ENCODE measurements at places on chromosomes 11 and 22. TPM values are rescaled to one million over a fixed set of nuclear protein-coding genes. Genes with fewer than 3 reads are reported as not detected.

DNA sequence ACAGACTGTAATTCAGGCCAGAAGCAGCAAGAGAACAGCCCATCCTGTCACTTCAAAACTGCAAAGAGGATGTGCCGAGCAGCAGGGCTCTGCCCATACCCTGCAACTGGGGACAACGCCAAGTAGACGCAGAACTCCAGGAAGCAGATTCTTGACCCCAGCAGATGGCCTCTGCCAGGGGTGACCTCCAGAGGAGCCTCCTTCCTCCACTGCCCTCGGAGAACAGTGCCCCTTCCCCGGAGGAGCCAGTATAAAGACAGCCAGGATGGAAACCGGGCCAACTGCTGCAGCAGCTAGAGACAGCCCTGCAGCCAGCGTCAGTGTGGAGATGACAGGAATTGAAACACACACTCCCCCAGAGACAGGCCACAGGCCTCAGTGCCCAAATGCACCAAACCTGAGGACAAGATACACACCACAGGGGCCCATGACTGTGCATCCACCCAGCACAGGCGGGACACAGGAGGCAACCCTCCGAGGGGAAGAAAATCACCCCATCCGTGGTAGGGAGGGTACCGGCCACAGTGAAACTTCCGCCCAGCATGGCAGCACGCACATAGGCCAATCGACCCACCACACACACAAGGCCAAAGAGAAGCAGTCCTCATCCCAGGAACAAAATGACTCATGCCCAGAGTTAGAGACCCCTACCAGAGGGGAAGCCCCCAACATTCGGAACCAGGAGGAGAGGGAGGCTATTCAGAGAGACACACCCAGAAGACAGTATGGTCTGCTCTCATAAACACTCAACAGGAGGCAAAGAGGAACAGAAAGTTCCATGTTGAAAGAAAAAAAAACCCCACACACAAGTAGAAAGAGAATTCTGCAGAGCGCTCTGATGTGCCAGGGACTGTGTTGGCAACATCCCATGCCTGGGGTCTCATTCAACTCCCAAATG, 5.6 kb downstream of the AHNAK start:
- peak; percentile 49 for DNase-seq

- DNase-seq: no peak
These were observed 855.4 kb upstream of the CHORDC1 start for GRCh38 chr11:91078221-91078620.

DNA sequence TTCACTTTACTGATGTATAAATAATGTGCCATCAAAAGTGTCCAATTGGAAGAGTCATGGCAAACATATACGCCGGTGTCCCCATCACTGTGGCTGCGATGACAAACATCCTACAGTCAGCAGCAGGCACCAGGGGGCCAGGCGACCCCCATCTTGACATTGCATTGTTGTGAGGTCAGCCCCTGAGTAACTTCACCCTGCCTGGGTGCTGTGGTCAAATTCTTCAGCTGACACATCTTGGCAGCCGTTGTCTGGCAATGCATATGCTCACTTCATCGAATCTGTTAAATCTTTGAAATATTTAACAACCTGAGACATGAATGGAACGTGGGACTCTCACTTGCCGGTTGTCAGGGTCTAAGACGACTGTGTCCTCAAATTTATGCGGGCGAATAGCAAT, 430.9 kb downstream of the BRD1 start:
- no peak for DNase-seq

DNA sequence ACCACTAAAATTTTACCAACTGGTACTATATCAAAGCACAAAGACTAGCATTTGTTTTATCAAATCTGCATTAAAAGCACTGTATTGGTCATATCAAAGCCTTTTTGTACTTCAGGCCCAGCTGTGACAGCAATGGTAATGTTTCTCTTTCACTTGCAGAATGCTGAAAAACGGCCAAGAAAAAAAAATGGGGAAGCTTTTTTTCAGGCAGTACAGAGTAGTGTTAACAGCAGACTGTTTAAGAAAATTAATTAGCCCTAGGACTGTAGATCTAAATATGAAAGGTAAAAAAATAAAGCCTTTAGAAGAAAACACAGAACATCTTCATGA, 33.3 kb downstream of the DENND5A start:
- DNase-seq: no peak

GRCh38 chr22:19527321-19527721, 3.1 kb upstream of the CLDN5 start:
- DNase-seq: no peak

GRCh38 chr22:36293606-36294292, 40.8 kb downstream of the APOL1 start:
- no peak for DNase-seq

GRCh38 chr11:97963528-97964331, 1057.0 kb upstream of the CNTN5 start:
- DNase-seq: no peak

DNA sequence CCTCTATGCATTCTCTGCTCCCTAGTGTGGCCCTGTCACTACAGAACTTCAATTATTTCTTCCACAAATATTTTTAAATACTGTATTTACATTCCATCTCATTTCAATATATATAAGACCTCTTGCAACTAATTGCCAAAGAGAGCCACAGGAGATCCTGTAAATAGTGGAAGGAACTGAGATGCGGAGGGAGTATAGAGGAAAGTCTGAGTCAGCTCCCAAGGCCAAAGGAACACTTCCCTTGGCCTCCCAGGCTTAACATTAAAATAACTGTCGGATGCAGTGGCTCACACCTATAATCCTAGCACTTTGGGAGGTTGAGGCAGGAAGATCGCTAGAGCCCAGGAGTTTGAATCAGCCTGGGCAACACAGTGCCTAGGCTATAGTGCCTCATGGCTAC, 31.2 kb downstream of the RBFOX2 start:
- no peak for DNase-seq

- DNase-seq: no peak
These were observed 61.6 kb downstream of the DYNC2H1 start for GRCh38 chr11:103170865-103171264.

DNA sequence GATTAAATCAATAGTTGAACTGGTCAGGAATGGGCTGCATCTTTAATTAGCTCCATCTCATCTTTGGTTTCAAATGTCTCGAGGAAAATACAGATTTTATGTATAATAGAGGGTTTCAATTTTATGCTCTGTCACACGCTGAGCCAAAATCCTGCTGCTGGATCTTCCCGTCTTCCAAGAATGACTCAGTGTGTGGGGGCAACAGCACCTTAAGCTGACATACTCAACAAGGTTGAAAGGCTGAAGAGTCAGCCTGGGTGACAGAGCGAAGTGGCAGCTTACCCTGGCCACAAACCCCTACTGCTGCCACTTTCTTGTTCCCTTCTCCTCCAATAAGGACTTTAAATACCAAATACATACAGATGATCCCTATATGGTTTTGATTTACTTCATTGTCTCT, 9.0 kb upstream of the PCF11 start:
- no peak for DNase-seq

GRCh38 chr11:75966537-75967287, 151.7 kb downstream of the UVRAG start:
- DNase-seq: no peak

- no peak for DNase-seq
These were observed 34.1 kb downstream of the LINC01488 start for GRCh38 chr11:69515271-69516245.

GRCh38 chr22:46641811-46642266, 21.7 kb downstream of the GRAMD4 start:
- no peak for DNase-seq

DNA sequence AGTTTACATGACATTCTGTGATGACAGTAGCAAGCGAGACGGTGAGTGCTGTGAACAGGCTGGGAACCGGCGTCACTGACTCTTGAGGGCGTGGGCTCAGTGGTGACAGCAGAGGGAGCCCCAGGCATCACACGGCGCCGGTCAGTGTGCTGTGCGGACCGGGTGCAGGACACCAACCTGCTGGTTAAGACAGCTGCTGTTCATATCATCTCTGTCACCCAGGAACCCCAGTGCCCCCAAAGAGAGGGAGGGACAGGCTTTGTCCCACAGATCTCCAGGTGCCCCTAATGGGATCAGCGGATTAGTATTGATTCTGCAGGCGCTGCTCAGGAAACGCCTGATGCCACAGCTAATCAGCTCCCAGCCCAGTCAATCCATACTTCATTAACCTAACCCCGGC, 18.4 kb downstream of the B3GAT1 start:
- peak; percentile 11 for DNase-seq

DNA sequence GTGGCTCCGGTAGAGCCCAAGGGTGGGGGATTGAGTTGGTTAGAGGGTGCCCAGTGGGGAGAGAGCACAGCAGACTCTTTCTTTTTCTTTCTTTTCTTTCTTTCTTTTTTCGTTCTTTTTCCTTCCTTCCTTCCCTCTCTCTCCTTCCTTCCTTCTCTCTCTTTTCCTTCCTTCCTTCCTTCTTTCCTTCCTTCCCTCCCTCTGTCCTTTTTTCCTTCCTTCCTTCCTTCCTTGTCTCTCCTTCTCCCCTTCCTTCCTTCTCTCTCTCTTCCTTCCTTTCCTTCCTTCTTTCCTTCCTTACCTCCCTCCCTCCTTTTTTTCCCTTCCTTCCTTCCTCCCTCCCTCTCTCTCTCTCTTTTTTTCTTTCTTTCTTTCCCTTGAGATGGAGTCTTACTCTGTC, 4.8 kb upstream of the ALX4 start:
- no peak for DNase-seq

DNA sequence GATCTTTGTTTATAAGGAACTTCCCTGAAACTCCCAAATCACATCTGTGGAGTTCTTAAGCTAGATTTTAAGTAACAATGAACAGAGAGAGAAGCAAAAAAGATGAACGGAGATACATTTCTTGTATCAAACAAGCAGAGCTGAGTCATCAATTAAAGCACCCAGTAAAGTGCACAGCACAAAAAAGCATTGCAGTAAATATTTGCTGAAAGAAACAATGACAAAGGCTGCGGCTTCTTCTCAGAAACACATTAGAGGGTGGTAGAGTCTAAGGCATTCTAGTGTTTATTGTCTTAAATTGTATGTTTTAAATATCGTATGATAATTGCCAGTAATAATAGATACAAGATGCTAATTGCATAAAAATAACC, 941.6 kb upstream of the CHORDC1 start:
- DNase-seq: no peak

GRCh38 chr22:47460861-47461260, 698.4 kb downstream of the TBC1D22A start:
- no peak for DNase-seq

- no peak for DNase-seq
These were observed 14.7 kb upstream of the NNMT start for GRCh38 chr11:114281388-114281956.

DNA sequence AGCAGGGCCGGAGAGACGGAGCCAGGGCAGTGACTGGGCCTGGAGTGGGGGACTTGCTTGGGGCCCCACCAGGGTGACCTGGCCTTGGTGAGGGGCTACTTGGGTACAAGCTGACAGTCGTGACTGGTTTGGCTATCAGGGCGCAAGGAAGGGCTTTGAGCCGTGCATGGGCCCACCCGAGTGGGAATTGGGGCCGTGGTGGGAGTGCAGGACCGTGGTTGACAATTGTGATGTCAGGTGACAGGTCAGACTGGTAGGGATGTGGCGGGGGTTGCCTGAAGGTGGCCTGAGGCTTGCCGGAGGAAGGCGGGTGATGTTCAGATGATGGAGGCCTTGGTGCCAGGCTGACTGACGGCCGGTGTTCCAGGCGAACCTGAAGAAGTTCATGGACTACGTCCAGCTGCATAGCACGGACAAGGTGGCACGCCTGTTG, 5.6 kb downstream of the SHANK3 start:
- no peak for DNase-seq

DNA sequence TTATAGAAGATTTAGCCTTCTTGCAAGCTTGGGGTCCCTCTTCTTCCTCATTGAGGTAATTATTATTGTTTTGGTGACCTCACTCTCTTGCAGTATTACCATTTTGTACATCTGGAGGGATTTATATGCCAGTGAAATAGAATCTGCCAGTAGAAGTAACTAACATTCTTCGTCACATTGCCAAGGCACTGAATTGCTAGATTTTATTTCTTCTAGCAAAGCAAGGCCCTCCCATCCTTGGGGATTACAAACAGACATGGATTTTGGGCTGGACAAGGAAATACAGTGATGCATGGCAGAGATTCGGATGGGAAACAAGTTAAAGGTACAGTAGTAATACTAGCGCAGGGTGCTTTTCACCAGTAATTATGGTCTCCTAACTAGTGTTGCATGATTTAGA, 7.8 kb downstream of the ADAMTS15 start:
- no peak for DNase-seq

GRCh38 chr11:3123761-3124733, 41.1 kb downstream of the OSBPL5 start:
- peak; percentile 70 for DNase-seq

DNA sequence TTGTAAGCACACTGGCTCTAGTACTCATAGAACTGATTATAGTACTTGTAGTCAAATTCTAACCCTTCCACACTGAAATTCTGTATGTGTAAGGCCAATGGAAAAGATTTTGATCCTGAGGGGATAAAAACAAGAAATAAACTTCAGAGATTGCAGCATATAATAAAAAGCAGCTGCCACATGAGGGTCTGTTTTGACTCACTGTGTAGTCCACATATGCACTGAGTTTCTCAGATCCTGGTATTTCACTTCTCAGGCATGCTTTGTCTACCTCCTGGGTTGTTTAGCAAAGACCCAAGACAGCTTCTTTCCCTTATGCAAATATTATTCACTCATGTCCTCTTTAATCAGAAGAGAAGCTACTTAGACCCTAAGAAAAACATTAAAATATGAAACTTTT, 71.1 kb upstream of the SLC5A12 start:
- no peak for DNase-seq

DNA sequence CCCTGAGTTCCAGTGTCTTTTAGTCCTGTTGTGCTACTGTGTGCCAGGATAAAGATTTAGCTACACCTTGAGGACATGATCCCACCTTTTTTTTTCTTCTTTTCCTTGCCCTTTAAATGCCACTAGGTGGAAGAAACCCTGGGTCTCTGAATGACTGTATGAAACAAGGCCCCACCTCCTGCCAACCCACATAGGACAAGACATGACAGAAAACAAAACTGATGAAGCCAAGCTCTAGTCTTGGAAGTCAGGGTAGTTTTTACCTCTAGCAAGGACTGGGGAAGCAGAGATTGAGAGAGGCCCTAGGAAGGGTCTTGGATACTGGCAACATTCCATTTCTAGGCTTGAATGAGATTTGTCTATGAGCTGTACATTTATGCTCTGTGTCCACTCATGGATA, 410.7 kb downstream of the MIAT start:
- no peak for DNase-seq

DNA sequence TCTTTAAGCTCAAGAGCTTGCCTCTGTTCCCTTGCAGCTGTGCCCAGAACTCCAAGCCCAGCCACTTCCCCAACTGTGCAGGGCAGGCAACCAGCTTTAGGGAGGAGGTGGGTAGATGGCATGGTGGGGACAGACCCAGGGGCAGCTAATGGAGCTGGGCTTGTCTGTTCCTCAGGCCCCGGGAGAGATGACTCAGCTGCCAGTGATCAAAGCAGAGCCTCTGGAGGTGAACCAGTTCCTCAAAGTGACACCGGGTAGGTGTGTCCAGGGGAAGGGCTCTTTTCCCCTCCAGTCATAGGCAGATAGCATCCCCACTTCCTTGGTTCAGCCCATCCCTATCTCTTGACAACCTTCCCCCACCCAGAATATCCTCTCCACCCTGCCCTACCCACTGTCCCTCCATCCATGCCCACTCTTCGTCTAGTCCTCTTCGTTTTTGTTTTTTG, 32.4 kb downstream of the CREB3L1 start:
- DNase-seq: no peak

FAM111B gene
- total RNA-seq: 1.4 TPM

VWA5A gene
- 60.2 TPM for total RNA-seq

MRPL21 gene
- 41.4 TPM for total RNA-seq

ANO9 gene
- 49.3 TPM for total RNA-seq

OR51I1 gene
- 0.23 TPM for total RNA-seq

PTPMT1 gene
- total RNA-seq: 45.1 TPM

GSTT2B gene
- 16.2 TPM for total RNA-seq

PDGFD gene
- total RNA-seq: 37.6 TPM

HIKESHI gene
- 25.8 TPM for total RNA-seq

OR52I1 gene
- total RNA-seq: not detected

APOBEC3A gene
- total RNA-seq: not detected
